Heart right ventricle (tissue), 16 donors: ENCODE measurements at places on chromosomes 12 and 14. TPM values are rescaled to one million over a fixed set of nuclear protein-coding genes. Genes with fewer than 3 reads are reported as not detected.

ISM2 gene
- not detected for total RNA-seq

DNA sequence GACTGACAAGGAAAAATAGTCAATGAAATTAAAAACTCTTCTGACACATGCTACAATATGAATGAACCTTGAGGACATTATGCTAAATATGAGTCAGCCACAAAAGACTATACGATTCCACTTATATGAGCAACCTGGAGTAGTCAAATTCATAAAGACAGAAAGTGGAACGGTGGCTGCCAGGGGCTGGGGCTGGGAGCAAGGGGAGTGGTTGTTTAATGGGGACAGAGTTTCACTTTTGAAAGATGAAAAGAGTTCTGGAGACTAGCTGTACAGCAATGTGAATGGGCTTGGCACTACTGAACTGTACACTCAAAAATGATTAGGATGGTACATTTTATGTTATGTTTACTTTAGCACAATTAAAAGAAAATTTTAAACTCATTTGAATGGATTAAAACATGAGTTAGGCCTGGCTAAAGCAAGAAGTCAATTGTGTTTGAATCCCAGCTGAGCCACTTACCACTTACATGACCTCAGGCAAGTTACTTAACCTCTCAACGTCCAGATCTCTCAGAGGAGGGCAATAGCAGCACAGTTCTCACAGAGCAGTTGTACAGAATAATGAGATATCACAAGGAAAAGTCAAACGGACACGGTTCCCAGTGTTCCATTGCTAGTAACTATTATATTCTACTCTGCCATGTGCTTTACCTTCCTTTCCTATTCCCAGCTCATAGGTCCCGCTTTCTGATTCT is 102.5 kb downstream of the SPTSSA start:
- DNase-seq: no peak

- no peak for DNase-seq
Observed at GRCh38 chr12:75872762-75873161, 158.8 kb downstream of the PHLDA1 start.

GRCh38 chr12:4191149-4191548 is 82.4 kb upstream of the CCND2 start:
- DNase-seq: no peak

DNA sequence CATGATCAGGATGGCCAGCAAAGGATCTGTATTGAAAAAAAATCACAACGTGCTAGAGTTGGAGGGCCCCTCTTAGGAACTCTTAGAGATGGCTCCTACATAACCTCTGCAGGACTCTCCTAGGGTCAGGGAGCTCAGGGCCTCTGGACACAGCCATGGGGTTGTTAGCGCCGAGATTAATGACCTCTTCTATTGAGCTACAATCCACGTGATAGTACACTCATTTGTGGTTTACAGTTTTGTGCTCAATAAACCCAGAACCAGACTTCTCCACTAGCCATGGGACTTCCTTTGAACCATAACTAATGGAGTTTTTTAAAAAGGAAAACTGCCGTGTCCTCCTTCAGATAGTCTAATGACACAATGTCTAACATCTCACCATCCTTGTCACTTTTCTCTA is 29.6 kb upstream of the HDAC7 start:
- no peak for DNase-seq
